ENCODE measurements at places on chromosomes 7 and 10.

- DNase-seq: no peak
Observed at GRCh38 chr7:38628630-38629385, 2.4 kb downstream of the AMPH start.

GRCh38 chr7:79523436-79523835 is 70.0 kb upstream of the MAGI2 start:
- no peak for DNase-seq

DNA sequence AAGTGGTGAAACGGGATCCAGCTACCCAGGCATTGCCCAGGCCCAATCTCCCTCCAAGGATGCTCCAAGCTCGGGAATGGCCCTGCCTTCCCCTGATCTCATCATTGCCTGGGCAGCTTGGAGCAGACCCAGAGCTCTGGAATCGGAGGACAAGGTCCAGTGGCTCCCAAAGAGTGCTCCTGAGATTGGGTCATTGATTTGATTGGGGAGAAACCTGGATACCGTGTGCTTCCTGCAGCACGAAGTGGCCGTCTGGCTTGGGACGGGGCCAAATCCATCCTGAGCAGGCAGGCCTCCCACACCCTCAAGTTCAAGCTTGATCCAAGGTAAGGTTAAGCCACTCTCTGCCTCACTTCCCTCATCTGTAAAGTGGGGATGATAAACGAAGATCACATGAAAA is 69.9 kb downstream of the OAT start:
- DNase-seq: no peak

- DNase-seq: no peak
Observed at GRCh38 chr10:80261316-80262030, 28.0 kb downstream of the MAT1A start.

DNA sequence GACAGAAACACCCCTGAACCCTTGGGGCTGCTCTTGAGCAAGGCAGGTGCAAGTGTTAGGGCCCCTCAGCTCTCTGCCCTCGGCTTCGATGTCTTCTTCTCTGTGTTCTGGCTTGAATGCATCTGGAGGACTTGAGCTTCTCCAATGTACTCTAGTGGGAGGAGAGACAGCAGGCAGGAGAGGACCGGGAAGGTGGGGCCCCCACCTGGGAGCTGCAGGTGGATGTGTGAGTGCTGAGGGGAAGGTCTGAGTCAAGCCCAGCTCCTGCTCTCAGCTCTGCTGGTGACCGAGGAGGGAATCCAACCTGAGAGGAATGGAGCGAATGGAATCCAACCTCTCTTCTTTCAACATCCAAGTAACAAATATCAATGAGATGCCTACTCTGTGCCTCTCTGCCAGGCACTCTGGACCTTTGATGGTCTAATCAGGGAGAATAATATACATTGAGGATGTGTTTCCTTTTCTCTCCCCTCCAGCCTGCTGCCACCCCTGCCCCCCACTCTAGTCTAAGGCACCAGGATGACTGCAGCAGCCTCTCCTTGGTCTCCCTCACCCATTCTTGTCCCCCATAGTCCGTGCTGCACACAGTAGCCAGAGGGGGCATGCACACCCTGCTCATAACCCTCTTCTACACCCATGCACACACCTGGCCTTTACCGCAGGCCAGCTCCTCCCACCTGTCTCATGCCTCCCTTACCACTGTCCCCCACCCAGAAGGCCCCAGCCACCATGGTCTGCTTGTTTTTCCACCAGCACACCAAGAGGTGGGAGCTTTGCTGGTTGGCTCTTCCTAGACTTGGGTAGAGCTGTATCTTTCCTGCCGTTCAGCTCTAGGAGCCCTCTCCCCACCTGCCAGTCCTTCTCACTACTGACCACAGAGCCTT is 13.6 kb downstream of the TBATA start:
- DNase-seq: no peak

GRCh38 chr7:42170724-42171123 is 66.3 kb downstream of the GLI3 start:
- no peak for DNase-seq

- DNase-seq: peak; percentile 19
Observed at GRCh38 chr10:124259139-124259825, 159.4 kb downstream of the OAT start.

DNA sequence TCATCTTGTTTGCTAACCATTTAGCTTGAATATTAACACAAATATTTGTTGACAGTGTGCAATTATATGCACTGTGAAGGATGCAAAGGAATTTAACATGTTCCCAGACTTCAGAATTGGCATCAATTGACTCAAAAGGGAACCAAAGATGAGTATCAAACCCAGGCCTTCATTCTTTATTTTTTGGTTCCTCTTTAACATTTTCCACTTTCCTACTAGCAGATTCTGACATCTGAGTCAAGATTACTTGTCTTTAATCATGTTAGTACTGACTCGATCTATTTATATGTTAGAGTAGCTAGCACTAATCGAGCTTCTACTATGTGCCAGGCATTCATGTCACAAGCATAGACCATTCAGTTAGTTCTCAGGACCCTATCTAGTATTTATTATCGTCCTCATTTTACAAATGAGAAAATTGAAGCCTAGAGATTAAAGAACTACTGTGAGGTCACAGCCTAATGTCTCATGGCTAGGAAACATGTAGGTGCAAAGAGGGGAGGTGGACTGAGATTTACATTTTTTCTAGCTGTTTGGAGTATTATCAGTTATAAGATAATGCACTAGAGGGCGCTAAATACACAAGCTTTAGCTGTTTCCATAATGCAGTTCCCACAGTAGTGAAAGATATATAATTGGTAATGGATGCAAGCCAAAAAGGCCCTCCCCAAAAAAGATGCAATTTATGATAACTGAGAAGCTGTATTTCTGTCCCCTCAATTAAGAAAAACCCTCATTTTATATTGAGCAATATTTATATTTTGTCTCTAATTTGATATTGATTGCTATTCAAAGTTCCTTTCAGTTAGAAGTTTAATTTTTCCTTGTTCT is 32.9 kb upstream of the KMT2E start:
- peak; percentile 84 for DNase-seq

DNA sequence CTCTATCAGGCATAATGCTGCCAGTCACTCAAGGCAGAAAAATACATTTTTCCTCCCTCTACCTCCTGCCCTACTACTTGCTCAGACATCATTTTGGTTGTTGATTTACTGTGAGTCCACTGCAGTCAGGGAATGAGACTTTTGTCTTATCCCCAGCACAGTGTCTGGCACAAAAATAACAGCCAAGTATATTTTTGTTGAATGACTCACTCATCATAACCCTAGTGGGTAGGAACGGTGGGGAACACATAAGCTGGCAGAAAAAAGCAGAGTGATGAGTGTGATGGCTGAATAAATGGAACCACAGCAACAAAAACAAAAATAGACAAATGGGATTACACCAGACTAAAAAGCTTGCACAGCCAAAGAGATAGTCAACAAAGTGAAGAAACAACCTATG is 65.8 kb upstream of the LAMB4 start:
- DNase-seq: no peak

GRCh38 chr7:151351967-151352366 is 10.4 kb downstream of the NUB1 start:
- DNase-seq: peak; percentile 77

GRCh38 chr7:16668978-16669377 is 23.0 kb downstream of the BZW2 start:
- no peak for DNase-seq

- DNase-seq: no peak
Observed at GRCh38 chr7:112749775-112750174, 40.4 kb downstream of the TMEM168 start.

- no peak for DNase-seq
Observed at GRCh38 chr7:95537468-95537867, 51.7 kb downstream of the ASB4 start.

- DNase-seq: no peak
Observed at GRCh38 chr7:108251700-108252099, 121.5 kb upstream of the LAMB4 start.

- no peak for DNase-seq
Observed at GRCh38 chr7:77866370-77866769, 67.8 kb downstream of the PHTF2 start.

- peak; percentile 38 for DNase-seq
Observed at GRCh38 chr7:85186521-85187241, at the start of gene SEMA3D. TSS of gene SEMA3D (minus strand) at chr7:85187056. CDS start at chr7:85121891, 65,165 bp downstream.

DNA sequence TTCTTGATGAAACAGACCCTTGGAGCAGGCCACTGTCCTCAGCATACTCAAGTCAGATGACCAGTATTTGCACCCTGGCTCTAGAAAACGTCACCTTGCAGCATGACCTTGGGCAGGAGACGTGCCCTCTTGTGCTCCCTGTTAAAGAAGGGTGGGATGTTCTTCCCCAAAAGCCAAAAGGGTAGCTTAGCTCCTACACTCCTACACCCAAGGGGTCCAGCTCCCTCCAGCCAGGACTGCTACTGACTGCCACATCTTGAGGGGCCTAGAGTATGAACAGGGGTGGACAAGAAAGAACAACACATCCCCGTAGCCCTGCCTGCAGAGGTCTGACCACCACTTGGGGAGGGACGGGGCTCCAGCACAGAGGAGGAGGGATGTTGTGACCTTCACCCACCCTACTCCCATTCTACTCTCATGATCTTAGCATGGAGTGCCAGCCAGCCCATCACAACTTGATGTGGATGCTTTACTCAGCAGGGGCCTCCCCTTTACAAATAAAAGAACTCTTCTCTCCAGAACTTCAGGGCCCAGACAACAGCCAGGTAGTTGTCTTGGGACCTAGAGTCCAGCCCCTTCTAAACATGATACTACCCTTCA is 165.3 kb upstream of the ZMIZ1 start:
- DNase-seq: no peak

GRCh38 chr7:114921631-114922025 is 266 bp upstream of the MDFIC start:
- DNase-seq: no peak

GRCh38 chr7:10122551-10123100 is 851.0 kb upstream of the PHF14 start:
- no peak for DNase-seq

DNA sequence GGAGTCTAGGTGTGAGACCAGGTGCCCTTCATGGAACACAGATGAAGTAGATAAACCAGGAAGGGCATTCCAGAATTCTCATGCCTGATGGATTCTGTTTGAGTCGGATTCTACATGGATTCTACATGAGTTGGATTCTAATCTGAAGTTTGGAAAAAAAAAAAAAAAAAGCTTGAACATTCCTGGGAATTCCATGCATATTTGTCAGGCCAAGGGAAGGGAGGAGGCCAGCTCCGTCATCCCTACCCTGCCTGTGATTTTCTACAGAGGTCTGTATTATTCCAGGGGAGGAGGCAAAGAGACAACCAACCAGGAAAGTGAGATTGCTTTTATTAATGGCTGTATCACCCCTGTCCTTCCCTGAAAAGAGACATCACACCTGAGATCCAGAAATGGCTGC is 27.8 kb upstream of the EBLN1 start:
- DNase-seq: no peak

GRCh38 chr7:142709921-142710320 is 39.4 kb upstream of the PRSS1 start:
- peak; percentile 9 for DNase-seq

DNA sequence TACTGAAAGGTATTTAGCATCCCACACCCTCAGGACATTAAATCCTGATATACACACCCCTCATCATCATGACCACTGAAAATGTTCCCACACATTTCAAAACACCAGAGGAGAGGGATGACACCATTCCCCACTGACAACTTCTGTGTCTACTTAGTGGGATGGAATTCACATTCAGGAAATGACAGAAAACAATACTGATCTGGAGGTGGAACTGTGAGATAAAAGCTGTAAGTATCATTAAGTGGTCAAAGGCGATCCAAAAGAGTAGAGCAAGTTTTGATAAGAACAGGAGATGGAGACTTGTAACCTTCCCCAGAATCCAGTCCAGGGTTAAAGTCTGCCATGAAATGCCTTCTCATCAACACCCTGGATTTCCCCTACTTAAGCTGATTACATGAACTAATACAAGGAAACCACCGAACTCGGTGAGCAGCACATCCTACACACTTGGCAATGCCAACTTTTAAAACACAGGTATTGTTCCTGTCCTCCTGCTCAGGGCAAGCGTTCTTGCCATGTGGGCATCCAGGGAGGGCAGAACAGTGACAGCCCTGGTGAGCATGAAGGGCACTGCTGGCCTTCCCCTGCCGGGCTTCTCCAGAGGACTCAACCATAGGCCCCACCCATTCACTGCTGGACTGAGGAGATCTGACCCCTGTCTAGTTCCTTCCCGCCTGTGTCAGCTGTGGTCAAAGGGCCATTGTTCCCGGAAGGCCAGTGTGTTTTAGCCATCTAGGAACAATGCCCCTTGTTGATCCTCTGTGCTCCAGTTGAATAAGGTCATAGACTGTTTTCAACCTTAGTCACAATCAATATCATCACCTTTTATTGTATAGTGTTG is 85.0 kb downstream of the SGMS1 start:
- no peak for DNase-seq

DNA sequence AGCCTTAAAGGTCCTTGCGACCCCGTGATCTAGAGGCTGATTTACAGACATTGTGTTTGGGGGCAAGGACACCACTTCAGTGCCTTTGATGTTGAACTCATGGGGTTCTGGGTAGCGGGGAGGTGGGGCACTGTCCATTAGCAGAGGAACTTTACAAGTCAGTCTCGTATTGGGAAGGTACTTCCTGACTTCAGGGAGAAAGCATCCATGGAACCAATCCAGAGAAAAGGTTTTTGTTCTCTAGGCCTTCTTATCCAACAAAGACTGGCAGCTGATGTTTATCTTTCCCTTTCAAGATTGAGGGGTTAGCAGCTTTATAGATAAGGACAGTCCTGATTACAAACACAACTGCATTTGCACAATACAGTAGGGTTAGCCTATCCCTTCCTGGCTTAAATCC is 2.8 kb downstream of the GTPBP10 start:
- no peak for DNase-seq

GRCh38 chr10:83119346-83119745 is 1020.0 kb upstream of the GHITM start:
- no peak for DNase-seq

- no peak for DNase-seq
Observed at GRCh38 chr7:124073310-124073645, 40.4 kb upstream of the TMEM229A start.

DNA sequence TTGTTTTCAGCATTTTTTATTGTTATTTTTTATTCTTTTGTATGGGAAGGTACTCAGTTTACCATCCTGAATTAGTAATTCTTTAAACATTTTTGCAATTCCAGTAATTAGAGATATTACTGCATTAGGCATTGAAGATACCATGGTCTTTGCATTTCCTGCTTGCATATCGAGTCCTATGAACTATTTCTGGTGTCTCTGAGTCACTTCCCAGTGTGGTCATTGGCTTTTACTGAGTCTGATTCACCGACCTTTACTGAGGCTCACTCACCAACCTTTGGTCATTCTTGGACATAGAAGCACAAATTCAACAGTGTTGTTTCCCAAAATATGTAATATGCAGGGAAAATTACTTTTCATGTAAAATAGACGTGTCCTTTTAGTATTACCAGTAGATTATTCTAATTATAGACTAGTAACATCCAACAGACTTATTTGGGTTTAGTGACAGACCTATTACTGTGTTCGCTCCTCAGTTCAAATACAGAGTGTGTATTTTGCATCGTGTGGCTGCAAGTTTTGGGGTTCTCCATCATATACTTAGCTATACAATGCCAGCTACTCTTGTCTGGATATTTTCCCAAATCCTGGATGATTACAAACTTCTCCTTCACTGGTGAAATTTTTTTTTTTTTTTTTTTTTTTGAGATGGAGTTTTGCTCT is 180.7 kb upstream of the PRSS1 start:
- no peak for DNase-seq

- DNase-seq: no peak
Observed at GRCh38 chr7:134459981-134460380, 1.1 kb upstream of the AKR1B1 start.

Measured in CD4-positive, alpha-beta T cell treated with Interferon alpha-2 for 1 hour (primary cell).